ENCODE measurements at places on chromosomes 6 and 20. TPM values are rescaled to one million over a fixed set of nuclear protein-coding genes. Genes with fewer than 3 reads are reported as not detected.

The HSPA1L gene
- total RNA-seq = 2.5 TPM

The HDGFL1 gene
- not detected for total RNA-seq

The ZNF335 gene
- 19.1 TPM for total RNA-seq

The GSTA2 gene
- not detected for total RNA-seq

The PCIF1 gene
- total RNA-seq = 38.3 TPM

The GCM1 gene
- total RNA-seq = not detected

The SEMG1 gene
- total RNA-seq = not detected

The NRSN1 gene
- total RNA-seq = not detected

The OLIG3 gene
- not detected for total RNA-seq

The PLA2G7 gene
- total RNA-seq = not detected

The MAP1LC3A gene
- total RNA-seq = 62.7 TPM

The CST7 gene
- 0.91 TPM for total RNA-seq

The ULBP3 gene
- total RNA-seq = not detected

The MRPL14 gene
- 180 TPM for total RNA-seq

The SLC17A9 gene
- 1.0 TPM for total RNA-seq

The PI16 gene
- 0.87 TPM for total RNA-seq

The NRN1 gene
- total RNA-seq = 6.6 TPM

The SAMHD1 gene
- total RNA-seq = 70.2 TPM

The CST3 gene
- total RNA-seq = 771 TPM

The SRMS gene
- total RNA-seq = not detected

The PDYN gene
- not detected for total RNA-seq

The DSP gene
- 0.46 TPM for total RNA-seq

The TMEM74B gene
- not detected for total RNA-seq

The EPHA7 gene
- 0.18 TPM for total RNA-seq

The COL9A3 gene
- total RNA-seq = 0.41 TPM

The DZANK1 gene
- 1.0 TPM for total RNA-seq

The LY6G6F gene
- total RNA-seq = not detected
